Activated CD4-positive, alpha-beta T cell treated with anti-CD3 and anti-CD28 coated beads, Interleukin-2, amount 50 U/mL, for 24 hours (primary cell): ENCODE measurements at places on chromosomes 4 and X.

- DNase-seq: no peak
These were observed 223.8 kb downstream of the CHIC2 start for GRCh38 chr4:53840643-53841042.

DNA sequence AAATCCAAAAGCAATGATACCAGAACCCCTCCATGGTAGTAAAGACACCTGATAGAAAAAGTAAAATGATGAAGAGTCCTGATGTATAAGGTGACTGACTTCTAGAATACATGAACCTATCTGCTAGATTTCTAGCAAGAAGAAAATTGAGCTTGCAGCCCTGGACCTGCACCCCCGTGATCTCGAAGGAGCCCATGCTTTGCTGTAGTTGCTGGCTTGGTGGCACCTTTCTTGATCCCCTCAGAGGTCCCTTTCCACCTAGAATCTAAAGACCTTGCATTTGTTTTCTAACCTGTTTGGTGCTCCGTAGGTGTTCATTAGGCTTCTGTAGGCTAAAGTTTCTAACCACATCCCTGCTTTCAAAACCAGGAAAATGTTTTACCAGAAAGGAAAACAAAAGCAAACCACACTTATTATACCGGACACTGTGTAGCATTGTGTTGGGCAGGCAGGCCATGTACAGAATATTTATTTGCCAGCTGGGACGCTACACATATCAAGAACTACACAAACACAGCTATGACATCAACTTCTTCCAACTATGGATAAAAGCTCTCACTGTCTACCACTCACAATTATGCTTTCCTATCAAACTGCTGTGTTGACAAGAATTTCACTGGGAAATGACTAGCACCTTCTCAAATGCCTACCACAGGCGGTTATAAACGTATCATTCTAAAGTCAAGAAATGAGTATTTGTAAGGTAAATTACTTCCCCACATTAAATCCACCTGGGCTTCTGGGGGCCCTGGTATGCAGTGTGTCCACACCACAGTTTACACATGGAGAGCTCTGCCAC lies 316.2 kb downstream of the UNC5C start:
- DNase-seq: no peak

DNA sequence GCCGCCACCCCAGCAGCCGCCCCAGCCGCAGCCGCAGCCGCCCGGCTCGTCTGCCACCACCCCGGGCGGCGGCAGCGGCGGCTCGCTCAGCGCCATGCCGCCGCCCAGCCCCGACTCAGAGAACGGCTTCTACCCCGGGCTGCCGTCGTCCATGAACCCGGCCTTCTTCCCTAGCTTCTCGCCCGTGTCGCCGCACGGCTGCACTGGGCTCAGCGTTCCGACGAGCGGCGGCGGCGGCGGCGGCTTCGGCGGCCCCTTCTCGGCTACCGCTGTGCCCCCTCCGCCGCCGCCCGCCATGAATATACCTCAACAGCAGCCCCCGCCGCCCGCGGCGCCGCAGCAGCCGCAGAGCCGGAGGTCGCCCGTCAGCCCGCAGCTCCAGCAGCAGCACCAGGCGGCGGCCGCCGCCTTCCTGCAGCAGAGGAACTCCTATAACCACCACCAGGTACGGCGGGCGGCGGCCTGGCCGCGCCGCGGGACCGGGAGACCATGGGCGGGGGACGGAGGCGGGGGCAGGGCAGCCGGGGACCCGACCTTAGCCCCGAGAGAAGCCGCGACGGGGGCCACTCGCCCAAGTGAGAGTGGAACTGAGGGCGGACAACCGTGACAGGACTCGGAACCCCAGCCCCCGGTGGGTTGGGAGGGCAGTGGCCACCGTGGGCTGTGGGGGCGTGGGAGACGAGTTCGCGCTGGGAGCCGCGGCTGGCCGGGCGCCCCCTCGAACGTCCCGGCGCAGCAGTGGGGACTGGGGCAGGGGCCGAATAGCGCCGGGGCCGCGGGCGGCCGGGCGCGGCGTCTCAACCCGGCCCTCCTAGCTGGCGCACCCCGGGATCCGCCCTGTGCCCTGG lies 1.8 kb downstream of the CPEB2 start:
- DNase-seq: peak; percentile 19

DNA sequence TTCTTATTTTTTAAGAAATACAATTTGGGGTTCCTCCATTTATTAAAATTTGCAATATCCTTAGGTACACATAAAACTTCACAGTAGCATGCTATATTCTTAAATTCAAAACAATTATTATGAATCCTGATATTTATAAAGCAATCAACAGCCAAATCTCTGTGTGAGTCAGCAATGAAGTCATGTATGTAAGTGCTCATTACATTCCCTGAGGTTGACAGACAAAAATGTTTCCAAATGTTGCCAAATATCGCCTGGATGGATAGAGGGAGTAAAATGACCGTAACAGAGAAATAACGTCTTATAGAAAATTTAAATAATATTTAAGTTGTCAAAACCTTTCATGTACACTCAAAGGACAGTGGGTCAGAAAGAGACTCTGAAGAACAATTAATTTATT lies 220.0 kb downstream of the PCDH18 start:
- DNase-seq: no peak

- no peak for DNase-seq
These were observed 413.0 kb downstream of the MAPK10 start for GRCh38 chr4:85946821-85947220.
